ENCODE measurements at places on chromosomes 2 and 18. TPM values are rescaled to one million over a fixed set of nuclear protein-coding genes. Genes with fewer than 3 reads are reported as not detected.

DNA sequence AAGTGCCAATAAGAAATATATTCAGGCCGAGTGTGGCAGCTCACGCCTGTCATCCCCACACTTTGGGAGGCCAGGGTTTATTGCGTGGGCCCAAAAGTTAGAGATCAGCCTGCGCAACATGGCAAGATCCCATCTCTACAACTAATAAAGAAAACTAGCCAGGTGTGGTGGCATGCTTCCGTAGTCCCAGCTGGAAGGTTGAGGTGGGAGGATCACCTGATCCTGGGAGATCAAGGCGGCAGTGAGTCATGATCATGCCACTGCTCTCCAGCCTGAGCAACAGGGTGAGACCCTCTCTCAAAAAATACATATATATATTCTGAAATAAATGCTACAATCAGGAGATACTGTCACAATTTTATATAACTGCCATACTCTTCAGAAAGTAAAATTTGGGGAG is 1604.8 kb upstream of the NXPH2 start:
- DNase-seq, result no peak
- no peaks in the 10 kb centered on the region for H3K27me3 ChIP-seq
- no peaks in the 10 kb centered on the region for H3K4me1 ChIP-seq
- no peak overlapping the region for H3K4me3 ChIP-seq

CNDP1 gene
- total RNA-seq, result 0.29 TPM

MDH1B gene
- total RNA-seq, result 2.8 TPM

PAIP2B gene
- 23.9 TPM for total RNA-seq

DNA sequence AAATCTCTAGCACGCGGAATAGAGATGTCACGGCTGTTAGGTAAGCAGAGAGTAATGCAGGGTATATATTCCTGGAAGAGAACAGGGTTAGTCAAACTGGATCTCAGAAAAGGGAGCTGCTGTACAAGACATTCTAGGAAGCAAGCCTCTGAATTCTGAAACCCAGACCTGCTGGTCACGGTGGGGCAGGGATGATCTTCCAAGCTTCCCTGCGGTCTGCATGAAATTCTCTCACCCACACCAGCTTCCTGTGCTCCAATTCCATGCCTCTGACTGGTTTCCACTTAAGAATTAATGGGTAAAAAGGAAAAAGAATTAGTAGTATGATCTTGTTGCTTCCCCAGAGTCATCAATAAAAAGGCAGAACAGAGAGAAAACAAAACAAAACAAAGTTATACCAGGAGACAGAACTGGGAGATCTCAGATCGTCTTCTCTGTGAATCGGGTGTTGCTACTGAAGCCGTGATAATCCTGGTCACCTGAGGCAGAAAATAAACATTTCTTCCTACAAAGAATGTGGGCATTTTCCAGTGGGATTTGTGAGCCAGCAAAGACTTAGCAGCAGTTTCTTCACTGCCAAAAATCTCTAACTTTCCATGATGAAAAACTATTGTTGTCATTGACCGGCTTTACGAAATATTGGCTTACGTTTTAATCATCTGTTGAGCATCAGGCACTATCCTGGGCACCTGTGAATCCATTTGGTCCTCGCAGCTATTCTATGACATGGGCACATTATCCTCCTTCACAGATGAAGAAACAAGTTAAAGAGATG is 5.3 kb upstream of the CYP27C1 start:
- no peak for DNase-seq
- H3K27ac ChIP-seq, result no peak overlapping the region
- H3K4me3 ChIP-seq, result no peak overlapping the region
- H3K36me3 ChIP-seq, result no peaks in the 10 kb centered on the region

Data from progenitor cell of endocrine pancreas (in vitro differentiated cells).